ENCODE measurements at places on chromosomes 6 and 20.

DNA sequence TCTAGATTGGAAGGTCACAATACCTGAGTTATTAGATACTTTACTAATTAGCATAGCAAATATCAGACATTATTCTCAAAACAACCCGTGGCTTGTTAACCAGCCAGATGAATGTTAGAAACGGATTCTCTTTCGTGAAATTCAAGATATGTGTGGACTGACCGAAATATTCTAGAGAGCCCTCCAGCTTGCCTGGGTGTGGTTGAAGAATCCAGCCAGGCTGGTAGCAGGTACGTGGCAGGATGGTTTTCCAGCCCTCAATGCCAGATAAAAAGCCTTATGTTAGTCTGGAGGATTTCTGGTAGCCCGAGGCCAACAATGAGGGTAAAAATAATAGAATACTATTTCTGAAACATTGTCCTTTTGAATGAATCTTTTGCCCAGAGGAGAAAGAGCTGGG, 19.3 kb downstream of the ECT2L start:
- no peak for DNase-seq

GRCh38 chr20:1499528-1500420, 8.6 kb upstream of the SIRPB2 start:
- no peak for DNase-seq

DNA sequence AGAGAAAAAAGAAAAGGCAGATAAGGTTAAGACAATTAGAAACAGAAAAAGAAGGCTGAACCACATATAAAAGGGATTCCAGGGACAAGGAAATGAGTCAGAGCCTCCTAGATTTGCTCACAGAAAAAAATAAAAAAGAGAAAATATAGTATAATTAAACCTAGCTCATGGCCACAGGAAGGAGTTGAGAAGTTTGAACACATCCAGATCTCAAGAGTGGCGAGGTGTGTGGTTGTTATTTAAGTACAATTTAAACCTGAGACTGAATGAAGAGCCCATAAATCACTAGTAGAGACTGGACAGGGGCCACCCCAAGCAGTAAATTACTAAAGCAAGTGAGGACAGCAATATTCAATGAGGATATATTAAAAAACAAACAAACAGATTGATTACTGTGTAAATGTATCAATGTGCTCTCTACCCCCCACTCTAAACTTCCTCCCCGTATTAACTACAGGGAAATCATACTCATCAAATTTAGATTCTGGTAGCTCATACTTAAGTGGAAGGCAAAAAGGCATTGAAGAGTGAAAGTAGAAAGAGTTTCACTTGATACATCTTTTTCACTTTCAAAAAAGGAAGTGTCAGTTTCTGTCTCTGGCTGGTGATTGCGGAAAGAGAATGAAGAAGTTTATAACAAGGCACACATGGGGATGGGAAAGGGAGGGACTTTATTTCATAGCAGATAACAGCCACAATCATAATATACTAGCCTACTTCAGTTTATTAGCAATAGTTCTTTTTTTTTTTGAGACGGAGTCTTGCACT, 49.3 kb upstream of the SCAF8 start:
- DNase-seq: peak; percentile 18

- DNase-seq: no peak
These were observed 14.7 kb downstream of the UNC93A start for GRCh38 chr6:167305796-167306195.

- DNase-seq: no peak
These were observed 853 bp downstream of the SLC22A3 start for GRCh38 chr6:160349020-160349441.

- no peak for DNase-seq
These were observed 28.9 kb downstream of the UTRN start for GRCh38 chr6:144314003-144314485.

DNA sequence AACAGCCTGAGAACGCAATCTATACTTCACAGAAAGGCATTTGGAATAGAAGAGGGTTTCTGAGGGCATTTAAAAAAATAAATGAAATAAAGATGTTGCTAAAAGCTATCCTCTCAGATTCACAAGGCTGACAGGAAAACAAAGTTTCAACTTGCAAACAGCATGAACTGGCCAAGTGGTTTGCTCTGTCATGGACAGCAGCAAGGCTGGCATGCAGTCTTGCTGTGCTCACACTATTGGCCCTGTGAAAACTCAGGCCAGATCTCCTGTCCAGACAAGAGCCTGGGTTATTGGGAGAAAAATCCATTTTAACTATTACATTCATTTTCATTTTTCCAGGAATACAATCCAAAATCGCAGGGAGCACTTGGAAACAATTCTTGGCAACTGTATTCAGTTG, 506.2 kb upstream of the SLC35B3 start:
- no peak for DNase-seq

- no peak for DNase-seq
These were observed 20.7 kb downstream of the METTL24 start for GRCh38 chr6:110337486-110337885.

- DNase-seq: no peak
These were observed 32.1 kb upstream of the COL21A1 start for GRCh38 chr6:56279331-56280080.

DNA sequence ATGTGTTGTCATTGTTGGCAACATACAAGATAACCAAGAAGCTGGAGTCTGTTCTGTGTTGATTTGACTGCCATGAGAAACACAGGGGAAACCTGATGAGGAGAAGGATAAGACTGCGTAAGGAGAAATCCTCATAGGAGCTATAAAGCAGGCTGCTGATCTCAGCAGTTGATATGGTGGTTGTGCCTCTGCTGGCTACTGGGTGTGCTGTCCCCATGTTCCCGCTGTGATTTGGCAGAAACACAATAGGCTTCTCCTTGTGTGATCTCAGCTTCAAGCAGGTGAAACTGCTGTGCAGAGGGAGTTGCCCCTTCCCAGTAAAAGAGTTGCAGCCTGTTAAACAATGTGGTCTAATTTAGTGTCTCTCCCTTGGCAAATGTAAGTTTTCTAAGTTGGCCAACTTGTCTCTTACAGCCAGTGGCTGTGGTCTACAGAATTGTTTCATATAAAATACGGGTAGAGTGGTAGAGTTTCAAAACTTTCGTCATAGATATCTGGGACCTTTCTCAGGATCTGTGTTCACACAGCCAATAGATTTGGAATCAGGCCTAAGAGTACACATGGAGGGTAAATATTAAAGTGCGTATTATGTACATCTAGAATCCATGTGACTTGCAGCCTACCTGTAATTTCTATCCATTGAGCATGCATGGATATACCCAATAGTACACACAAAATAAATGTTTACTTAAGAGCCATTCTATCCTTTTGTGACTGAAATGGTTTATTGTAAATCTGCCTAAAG, 78.4 kb downstream of the RNF144B start:
- no peak for DNase-seq

- DNase-seq: no peak
These were observed 2.6 kb upstream of the BPIFB6 start for GRCh38 chr20:33028875-33029274.

- DNase-seq: no peak
These were observed 20.9 kb downstream of the DEK start for GRCh38 chr6:18243302-18243893.

GRCh38 chr20:2122936-2123335, 21.3 kb downstream of the STK35 start:
- no peak for DNase-seq

DNA sequence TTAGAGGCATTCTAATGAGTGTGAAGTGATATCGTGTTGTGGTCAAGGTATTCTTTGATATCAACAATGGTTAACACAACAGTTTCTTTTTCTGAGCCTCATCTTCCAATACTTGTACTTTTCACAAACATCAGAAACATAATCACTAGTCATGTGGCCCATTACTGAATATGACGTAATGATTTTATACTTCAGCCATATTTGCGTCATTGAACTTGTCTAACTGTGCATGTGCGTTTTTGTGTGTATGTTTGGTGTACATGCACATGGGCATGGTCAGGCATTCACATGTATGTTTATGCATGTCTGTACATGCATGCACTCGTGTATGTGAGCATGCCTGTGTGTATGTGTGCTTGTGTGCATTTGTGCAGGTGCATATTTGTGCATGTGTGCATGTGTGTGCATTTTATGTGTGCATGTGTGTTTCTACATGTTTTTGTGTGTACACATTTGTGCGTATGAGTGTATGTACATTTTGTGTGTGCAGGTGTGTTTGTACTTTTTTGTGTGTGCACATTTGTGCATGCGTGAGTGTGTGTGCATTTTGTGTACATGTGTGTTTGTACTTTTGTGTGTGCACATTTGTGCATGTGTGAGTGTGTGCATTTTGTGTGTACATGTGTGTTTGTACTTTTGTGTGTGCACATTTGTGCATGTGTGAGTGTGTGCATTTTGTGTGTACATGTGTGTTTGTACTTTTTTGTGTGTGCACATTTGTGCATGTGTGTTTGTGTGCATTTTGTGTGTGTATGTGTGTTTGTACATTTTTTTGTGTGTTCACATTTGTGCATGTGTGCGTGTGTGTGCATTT, 29.4 kb downstream of the PRR18 start:
- no peak for DNase-seq

DNA sequence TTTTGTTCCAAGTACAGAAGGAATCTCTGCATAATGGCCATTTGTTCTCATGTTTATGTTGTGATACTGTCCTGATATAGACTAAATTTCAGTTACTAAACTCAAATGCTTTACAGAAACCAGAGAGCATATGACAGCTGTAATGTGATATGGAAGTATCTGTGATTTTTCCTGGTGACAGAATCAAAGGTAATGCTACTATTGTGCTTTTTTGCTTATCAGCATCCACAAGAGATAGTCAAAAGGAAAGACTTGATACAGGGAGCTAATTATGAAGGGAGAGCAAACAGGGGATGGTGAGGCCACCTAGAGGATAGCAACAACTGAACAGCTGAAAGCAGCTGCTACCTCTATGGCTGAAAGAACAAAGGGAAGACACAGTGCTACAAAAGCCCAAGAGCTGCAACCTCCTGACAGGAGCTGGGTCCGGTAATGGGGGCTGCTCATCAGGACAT, 181.4 kb downstream of the PHF3 start:
- no peak for DNase-seq

GRCh38 chr20:35950093-35950492, 4.2 kb downstream of the SCAND1 start:
- DNase-seq: no peak

- DNase-seq: no peak
These were observed 62.2 kb downstream of the UBE2V1 start for GRCh38 chr20:50050660-50051308.

- DNase-seq: no peak
These were observed 121.7 kb upstream of the CCN2 start for GRCh38 chr6:132072831-132073230.

DNA sequence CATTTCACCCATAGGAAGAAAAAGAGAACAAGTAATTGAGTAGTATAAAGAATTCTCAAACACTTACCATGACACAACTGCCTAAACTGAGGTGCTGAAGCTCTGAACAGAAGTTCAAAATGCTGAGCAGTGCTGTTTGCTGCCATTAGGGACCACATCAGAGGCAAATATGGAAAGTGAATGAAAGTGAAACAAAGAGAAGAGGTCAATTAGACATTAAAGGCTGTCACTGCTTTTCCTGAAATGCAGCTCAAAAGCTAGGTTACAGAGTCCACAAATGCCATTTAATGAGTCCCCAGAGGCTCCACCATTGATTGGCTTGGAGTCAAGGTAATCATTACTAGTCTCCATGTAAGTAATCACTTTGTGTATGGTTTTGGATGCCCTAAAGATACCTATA, 46.1 kb downstream of the POU3F2 start:
- no peak for DNase-seq

DNA sequence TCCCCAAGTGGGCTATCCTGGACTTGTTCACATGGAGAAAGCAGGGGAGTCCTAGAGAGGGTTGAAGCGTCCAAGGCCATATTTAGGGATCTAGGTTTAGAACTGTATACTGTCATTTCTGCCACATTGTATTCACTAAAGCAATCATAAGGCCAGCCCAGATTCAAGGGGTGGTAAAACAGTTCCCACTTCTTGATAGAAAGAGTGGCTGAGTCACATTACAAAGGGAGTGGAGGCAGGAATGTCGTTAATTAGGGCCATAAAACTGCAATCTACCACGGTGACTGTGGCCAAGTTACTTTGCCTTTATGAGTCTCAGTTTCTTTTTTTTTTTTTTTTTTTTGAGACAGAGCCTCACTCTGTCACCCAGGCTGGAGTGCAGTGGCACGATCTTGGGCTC, 7.4 kb upstream of the UBR2 start:
- DNase-seq: no peak

Measured in NCI-H510A (cell line).